ENCODE measurements at places on chromosomes 4 and X.

- no peak for DNase-seq
These were observed 336.3 kb downstream of the PPP3CA start for GRCh38 chr4:101010987-101011386.

DNA sequence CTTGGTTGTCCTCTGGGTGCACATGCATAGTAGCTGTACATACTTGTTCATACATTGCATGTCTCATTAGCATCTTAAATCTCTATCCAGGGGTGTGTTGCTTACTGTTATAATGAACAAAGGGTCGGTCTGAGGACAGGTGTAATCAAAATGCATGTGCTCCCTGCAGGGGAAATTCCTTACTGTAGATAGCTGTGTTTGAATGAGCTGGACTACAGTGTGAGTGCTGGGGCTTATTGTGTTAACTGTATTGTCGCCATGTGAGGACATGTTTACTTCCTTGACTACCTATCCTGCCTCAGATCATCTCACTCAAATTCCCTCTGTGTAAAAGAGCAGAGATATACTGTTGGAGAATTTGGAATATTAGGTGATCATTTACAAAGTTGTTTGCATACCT is 98.7 kb downstream of the KLHL34 start:
- no peak for DNase-seq

- no peak for DNase-seq
These were observed 10.9 kb downstream of the ABRAXAS1 start for GRCh38 chr4:83473966-83474365.

GRCh38 chr4:154082760-154083535 is 294.1 kb upstream of the SFRP2 start:
- no peak for DNase-seq

GRCh38 chr4:55269995-55270394 is 76.0 kb upstream of the SRD5A3 start:
- no peak for DNase-seq

GRCh38 chrX:36950495-36951253 is 57.5 kb upstream of the FAM47C start:
- no peak for DNase-seq

DNA sequence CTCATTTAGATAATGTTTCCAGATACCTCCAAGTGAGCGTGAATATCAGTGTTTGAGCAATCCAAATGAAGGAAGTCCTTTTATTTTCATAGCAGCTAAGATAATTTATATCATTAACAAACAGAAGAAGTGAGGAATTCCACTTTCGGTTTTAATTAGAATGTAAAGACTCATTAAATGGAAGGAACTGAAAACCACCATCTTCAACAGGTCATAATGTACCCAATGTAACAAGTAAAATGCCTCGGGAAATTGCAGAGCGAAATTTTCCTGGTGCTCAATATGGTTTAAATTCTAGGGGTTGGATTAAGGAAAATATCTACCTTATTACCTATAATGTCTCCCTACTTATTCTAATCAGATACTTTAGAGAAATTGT is 33.9 kb upstream of the SLC9A7 start:
- no peak for DNase-seq

DNA sequence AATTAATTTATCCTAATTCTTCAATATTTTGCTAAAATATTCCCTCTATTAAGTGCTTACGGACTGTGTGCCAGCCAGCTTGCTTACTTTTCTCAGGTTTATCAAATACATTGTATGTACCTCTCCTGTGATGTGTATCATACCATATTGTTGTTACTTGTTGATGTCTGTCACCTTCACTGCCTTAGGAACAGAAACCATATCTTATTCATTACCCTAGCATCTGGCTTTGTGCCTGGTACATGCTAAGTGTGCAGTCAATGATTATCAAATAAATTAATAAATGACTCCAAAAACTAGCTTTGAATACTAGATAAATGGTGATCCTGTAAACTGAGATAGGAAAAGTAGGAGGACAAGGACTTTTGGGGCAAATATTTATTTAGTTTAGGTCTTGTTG is 6.9 kb downstream of the CLCN3 start:
- DNase-seq = no peak

DNA sequence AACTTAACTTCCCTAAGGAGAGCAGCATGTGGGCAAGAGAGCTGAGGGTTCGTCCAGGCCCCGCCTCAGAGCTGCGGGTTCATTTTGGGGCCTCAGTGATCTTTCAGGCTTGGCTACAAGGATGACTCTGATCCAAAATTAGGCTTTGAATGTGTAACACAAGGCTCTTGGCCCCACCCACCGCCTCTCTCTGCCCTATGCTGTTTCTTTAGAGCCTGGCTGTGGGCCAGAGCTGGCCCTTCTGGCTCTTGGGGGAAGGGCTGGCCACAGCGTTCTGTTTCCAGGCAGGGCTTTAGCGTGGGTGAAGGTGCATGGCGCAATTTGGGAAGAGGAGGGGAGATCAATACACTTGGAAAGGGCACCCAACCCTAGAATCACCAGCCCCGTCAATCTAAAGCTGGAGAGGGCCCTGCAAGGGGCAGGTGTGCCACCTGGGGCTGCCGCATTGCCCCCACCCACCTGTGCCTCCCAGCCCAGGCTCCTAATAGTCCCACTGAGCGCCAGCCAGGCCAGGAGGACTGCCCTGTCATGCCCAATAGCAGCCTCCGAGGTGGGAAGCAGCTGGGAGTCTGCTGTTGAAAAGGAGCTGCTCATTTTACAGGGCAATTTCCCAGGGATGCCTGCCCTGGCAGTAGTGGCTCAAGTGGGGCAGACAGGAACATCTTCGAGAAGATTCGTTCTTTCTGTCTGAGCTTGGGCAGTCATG is 84.5 kb upstream of the MAML3 start:
- DNase-seq = peak; percentile 52

DNA sequence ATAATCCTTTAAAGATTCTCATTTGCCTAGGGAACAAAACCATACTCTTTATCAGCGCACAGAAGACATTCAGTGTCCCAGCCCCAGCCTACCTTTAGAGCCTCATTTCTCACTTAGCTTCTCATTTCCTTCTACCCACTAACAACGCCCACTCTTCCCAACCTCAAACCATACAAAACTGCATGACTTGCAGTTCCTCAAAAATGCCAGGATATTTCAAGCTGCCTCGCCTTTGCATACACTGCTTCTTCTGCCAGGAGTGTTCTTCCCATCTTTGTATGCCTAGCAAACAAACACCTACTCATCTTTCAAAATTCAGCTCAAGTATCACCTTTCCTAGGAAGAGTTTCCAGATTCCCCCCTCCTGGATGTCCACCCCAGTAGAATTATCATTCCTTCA is 129.9 kb upstream of the ADGRL3 start:
- DNase-seq = no peak

DNA sequence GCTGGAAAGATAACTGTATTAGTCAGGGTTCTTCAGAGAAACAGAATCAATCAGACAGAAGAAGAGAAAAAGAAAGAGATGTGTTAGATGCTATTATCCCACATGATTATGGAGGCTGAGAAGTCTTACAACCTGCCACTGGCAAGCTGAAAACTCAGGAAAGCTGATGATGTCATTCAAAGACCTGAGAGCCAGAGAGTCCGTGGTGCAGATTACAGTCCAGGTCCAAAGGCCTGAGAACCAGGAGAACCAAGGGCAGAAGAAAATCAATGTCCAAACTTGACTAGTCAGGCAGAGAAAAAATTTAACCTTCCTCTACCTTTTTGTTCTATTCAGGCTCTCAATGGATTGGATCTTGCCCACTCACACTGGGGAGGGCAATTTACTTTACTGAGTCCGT is 172.5 kb downstream of the QDPR start:
- DNase-seq = no peak

- no peak for DNase-seq
These were observed 61.4 kb downstream of the TNIP2 start for GRCh38 chr4:2694691-2695090.

DNA sequence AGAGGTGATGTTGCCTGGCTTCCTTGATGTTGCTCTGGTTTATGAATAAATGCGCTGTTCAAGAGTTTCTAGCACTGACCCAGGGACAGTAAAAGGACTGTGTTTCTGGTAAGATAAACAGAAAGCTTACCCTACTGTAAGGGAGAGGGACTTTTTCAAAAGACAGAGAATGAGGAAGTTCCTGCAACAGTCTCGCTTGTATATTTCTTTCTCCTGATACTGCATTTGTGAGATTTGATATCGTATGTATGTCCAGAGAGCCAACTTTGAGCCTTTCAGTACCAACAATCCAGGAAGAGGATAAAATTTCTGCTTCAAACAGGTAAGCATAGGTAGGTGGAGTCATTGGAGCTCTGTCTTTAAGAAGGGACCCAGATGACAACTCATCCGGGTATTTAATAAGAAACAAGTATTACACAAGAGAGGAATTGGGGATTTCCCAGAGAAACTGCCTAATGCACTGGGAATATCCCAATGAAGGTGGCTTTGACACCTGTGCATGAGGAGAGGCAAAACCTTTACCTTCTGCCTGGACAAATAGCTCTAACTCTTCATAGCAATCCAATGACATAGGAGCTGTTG is 773 bp downstream of the DAPP1 start:
- DNase-seq = no peak

DNA sequence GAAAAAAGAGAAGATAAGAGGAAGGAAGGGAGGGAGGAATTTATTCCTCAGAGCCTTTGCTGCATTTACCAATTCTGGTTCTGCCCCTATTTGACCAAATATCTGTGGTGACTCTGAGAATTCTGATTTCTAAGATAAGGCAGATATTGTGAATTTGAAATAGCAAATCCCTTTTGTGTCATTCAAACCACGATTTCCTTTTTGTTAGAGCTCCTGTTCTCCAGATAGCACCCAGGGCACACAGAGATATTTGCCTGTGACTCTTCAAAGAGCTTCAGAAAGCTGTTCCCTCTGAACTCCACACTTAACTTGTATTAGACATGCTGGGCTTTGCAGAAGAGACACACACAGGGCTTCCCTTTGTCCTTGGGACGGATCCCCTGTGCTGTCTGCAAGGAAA is 272.2 kb downstream of the DHRSX start:
- no peak for DNase-seq

- no peak for DNase-seq
These were observed 1703.9 kb upstream of the TENM3 start for GRCh38 chr4:180539284-180539683.

DNA sequence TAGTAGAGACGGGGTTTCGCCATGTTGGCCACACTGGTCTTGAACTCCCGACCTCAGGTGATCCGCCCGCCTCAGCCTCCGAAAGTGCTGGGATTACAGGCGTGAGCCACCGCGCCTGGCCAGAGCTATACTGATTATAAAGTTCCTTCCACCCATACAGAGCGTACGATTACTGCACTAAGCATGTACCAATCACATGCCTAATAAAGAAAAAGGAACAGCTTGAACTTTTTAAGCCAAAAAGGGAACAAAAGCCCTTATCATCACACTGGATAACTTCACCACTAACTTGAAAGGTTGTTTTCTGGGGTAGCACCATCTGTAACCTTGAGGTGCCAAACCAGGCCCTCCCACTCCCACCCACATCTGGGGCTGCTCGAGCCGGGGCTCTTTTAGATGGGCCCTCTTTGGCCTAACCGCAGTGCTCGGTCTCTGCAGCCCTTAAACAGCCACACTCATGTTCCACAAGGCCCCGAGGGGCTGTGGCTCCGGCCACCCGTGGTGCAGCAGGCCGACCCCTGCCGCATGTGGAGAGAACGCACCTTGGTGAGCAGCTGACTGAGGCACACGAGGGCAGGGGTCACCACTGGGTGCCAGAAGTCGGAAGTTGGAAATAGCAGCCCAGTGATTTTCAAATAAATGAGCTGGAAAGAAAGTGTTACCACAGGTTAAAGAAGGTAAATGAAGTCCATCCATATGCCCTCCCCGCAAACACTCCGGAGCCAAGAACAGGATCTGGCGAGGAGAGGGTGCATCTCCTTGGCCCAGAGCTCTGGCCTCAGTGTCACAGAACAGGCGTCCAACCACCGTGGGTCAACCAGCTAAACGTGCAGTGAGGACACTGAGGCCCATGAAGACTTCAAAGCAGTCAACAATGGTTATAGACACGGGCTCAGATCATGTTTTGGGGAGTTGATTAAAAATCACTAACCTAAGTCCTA is 18.4 kb downstream of the NOP14 start:
- DNase-seq = no peak

- DNase-seq = no peak
These were observed 54.1 kb downstream of the ARHGAP10 start for GRCh38 chr4:147786031-147786430.

DNA sequence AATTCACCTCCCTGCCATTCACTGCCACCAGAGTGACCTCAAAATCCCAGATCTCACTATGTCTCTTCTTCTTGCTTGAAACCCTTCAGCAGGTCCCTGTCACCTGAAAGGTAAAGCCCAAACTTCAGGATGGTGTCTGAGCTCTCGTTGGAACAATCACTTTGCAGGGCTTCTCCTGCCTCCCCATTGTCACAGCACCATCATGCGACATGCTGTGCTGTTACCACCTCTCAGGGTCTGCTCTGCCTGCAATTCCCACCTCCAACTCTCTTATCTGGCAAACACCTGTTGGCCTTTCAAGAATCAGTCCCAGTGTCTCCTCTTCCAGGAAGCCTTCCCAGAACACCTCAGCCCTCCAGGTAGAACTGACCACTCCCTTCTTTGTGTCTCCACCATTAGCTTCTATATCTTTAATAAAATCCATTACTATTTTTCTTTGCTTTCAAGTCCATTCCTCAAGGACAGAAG is 46.2 kb downstream of the SEL1L3 start:
- DNase-seq = no peak

DNA sequence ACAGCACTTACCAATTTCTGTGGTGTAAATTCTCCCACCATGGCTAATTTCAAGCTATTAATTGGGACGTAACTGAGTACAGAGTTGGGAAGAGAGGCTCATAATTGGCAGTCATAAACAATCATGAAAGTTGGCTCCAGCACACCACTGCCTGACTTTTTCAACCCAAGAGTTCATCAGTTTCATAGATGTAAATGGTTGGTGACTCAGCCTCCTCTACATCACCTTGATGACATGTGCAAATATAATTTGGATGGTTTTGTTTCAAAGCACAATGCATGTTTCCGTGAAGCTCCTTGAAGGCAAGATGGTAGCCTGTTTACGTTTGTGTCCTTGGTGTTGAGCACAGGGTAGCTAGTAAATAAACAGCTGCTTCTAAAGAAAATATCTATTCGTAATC is 235.1 kb downstream of the LDB2 start:
- DNase-seq = no peak

DNA sequence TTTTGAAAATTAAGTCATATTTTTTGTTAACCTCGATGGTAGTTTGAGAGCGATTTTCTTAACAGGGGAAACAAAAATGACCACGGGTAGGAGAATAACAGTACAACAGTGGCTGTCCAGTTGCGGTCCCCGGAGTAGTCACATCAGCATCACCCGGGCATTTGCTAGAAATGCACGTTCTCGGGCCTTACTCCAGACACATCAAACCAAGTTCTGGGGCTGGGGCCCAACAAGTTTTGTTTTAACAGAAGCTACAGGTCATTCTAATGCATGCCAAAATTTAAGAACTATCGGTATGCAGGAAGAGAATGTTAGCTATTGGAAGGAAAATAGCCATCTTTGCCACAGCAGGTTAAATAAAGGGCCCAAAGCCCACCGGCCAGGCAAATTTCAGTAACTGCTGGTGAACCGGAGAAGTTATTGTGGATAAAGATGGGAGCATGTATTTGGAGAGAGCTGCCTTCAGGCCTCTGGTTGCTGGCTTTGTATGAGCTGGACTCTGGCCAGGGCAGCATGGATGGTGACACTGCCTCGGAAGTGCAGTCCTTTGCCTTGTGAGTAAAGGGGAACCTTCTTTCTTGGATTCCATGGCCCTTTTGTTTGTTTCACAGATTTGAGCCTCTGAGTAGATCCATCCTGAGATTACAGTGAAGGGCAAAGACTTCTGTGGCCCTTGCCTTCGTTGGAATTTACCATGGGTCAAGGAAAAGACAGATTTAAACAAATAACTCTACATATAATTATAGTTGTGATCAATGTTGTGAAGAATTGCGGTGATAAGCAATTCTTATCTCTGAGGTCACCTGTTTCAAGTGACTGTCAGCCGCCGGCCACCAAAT is 62.1 kb downstream of the TBC1D14 start:
- DNase-seq = no peak

Data from GDM1 (cell line).